ENCODE measurements at places on chromosomes 4 and X. TPM values are rescaled to one million over a fixed set of nuclear protein-coding genes. Genes with fewer than 3 reads are reported as not detected.

PRDM5 gene
- 4.3 TPM for total RNA-seq

- peak; percentile 30 for DNase-seq
These were observed 13.4 kb upstream of the SNX12 start for GRCh38 chrX:71081330-71082123.

DNA sequence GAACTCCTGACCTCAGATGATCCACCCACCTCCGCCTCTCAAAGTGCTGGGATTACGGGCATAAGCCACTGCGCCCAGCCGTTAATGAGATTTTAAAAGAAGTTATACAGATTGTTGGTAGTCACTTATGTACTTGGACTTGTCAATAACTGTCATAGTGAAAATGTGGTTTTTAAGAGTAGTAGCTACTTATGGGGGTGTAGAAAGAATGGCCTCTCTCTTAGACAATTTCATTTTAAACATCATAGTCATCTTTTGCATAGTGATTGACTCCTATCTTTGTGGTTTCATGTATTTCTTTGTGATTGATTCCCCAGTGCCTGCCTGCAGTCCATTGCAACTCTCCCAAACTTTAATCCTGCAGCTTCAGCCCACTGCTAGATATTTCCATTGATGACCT, 17.4 kb downstream of the FAM199X start:
- no peak for DNase-seq

ETDA gene
- not detected for total RNA-seq

GRCh38 chrX:46571423-46572339, 1.9 kb upstream of the CHST7 start:
- DNase-seq = no peak

- DNase-seq = peak; percentile 29
These were observed 653 bp downstream of the BEX1 start for GRCh38 chrX:103063191-103063845.

DNA sequence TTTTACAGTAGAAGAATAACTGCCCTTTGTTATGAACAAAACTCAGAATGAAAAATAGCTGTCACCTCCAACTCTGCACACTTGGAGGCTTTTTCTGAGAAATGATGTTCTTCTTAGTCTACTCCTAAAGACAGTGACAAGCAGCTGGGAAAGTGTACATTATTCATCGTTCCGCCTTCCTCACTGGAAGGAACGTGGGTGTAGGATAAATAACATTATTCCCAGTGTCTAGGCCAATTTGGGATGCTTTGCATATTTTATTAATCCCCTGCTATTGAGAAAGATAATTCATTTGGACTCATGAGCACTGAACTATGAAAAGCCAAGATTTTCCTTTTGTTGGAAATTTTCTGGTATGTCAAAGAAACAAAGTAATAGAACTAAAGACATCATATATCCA, 87.8 kb downstream of the VCX2 start:
- DNase-seq = no peak

ART3 gene
- total RNA-seq = not detected

DNA sequence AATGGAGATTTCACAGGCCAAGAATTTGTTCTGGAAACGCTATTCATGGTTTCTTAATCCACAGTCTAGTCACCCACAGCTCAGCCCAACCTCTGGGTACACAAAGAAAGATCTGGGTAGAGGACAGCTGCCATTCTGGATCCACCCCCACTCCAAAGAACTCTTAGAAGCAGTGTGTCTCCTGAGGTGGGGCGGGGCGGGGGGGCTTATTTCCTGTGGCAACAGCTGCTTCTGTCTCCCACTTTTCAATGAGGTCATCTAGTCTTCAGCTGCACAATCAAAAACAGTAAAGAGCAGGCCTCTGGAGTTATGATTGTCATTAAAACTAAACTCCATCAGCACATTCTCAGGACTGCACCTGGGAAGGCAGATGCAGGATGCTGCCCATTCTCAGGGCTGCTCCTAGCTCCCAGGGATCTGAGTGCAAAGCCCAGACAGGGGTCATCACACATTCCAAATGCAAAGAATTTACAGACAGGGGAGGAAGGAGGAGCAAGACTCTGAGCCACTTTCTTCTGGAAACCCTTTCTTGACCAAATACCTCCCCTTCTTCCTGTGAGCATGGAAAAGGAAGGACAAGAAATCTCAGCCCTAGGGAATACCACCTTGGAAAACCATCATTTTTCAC, 207.3 kb downstream of the HS6ST2 start:
- DNase-seq = no peak

CCNI gene
- 34.7 TPM for total RNA-seq

GRCh38 chrX:135434258-135435138, 12.8 kb downstream of the SMIM10L2A start:
- DNase-seq = no peak

DNA sequence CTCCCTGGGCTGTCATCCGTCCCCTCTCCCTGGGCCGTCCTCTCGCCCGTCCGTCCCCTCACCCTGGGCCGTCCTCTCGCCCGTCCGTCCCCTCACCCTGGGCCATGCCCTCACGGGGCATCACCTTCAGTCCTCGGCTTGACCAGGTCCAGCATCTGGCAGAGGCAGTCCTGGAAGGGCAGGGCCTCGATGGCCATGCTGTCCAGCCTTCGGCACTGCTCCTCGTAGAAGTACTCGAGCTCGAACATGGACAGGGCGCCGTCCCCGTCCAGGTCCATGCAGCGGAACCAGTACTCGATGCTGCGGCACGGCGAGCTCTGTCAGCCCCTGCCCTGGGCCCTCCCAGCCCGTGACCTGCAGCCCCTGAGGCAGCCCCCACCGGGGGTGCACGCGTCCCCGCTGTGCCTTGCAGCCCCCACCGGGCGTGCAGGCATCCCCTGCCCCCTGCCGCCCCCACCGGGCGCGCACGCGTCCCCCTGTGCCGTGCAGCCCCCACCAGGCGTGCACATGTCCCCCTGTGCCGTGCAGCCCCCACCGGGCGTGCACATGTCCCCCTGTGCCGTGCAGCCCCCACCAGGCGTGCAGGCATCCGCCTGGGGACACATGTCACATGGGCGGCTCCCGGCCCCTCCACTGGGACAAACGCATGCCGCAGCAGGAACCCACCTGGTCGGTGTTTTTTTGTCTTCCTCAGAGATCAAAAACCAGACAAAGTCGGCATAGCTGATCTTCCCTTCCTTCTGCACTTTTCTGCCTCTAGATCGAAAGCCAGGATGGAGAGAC, 22.2 kb upstream of the GTPBP6 start:
- no peak for DNase-seq

GRCh38 chr4:25928379-25929297, 14.6 kb downstream of the SMIM20 start:
- DNase-seq = peak; percentile 59

ASMT gene
- total RNA-seq = not detected

Data from Daoy (cell line).